SJSA1 (cell line): ENCODE measurements at places on chromosomes 3 and 15. TPM values are rescaled to one million over a fixed set of nuclear protein-coding genes. Genes with fewer than 3 reads are reported as not detected.
A peak's percentile ranks its signal among the peaks of the same experiment; 100 is the strongest.

DNA sequence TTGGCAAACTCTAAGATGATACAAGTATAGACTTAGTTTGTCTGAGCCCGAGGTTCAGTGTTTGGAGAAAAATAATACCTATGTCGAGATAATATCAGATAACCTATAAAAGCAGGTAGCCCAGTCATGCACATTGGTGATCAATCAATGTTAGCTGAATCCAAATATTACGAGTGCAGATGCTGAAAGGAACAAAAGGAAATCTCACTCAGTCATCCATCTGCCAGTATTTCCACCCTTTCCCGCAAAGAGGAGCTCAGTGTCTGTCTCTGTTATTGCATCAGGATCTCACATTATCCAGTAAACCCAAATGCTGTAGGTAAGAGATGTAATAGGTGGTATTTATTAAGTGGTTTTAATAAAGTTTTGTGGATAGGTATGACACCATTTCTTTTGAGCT, 251.2 kb upstream of the CTDSPL start:
- H3K27ac ChIP-seq = no peak overlapping the region
- H3K27me3 ChIP-seq = peaks cover 13% of the 10 kb centered on the region
- H3K4me1 ChIP-seq = peaks cover 19% of the 10 kb centered on the region
- no peaks in the 10 kb centered on the region for H3K36me3 ChIP-seq
- no peak for DNase-seq

The SLC28A2 gene
- total RNA-seq = not detected in 2 replicates

DNA sequence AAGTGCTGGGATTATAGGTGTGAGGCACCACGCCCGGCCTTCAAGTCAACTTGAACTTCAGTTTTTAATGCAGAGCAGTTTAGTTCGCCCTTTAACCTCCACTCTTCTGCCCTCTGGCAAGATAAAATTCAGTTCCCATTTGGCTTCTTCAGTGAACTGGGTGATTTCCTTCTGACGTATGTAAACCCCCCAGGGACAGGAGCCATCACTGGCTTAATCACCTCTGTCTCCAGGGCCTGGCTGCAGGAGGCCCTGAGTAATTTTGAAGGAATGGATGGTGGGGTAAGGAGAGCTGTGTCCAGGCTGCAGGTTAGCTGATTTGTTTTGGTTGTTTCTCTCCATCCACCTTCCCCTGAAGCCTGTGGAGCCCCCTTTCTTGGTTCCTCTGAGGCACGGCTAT, 11.9 kb downstream of the MCM2 start:
- H3K27ac ChIP-seq = no peak overlapping the region
- H3K4me1 ChIP-seq = no peaks in the 10 kb centered on the region
- H3K27me3 ChIP-seq = no peaks in the 10 kb centered on the region
- no peak overlapping the region for H3K4me3 ChIP-seq
- DNase-seq = no peak

The NEO1 gene
- 20.7 and 28.3 TPM in 2 replicates for total RNA-seq

- H3K4me3 ChIP-seq = no peak overlapping the region
- H3K36me3 ChIP-seq = no peaks in the 10 kb centered on the region
- no peaks in the 10 kb centered on the region for H3K27me3 ChIP-seq
- H3K4me1 ChIP-seq = no peaks in the 10 kb centered on the region
Measured at GRCh38 chr3:135382188-135382587, 583.3 kb upstream of the PPP2R3A start.

The MINDY2 gene
- total RNA-seq = 6.1 and 10.3 TPM in 2 replicates

- H3K4me3 ChIP-seq = no peak overlapping the region
- no peaks in the 10 kb centered on the region for H3K36me3 ChIP-seq
- no peak for DNase-seq
- H3K27me3 ChIP-seq = no peaks in the 10 kb centered on the region
Measured at GRCh38 chr3:22939349-22939748, 263.8 kb upstream of the UBE2E2 start.

GRCh38 chr3:112761062-112761638, 85.5 kb downstream of the CD200R1L start:
- no peak overlapping the region for H3K27ac ChIP-seq
- H3K4me3 ChIP-seq = no peak overlapping the region
- no peaks in the 10 kb centered on the region for H3K4me1 ChIP-seq
- H3K27me3 ChIP-seq = no peaks in the 10 kb centered on the region
- no peak for DNase-seq

The DIPK2A gene
- 6.3 and 23.2 TPM in 2 replicates for total RNA-seq

The REC114 gene
- total RNA-seq = not detected in 2 replicates

The FBXW12 gene
- not detected in 2 replicates for total RNA-seq

The TEX9 gene
- 0.16 and 1.2 TPM in 2 replicates for total RNA-seq

DNA sequence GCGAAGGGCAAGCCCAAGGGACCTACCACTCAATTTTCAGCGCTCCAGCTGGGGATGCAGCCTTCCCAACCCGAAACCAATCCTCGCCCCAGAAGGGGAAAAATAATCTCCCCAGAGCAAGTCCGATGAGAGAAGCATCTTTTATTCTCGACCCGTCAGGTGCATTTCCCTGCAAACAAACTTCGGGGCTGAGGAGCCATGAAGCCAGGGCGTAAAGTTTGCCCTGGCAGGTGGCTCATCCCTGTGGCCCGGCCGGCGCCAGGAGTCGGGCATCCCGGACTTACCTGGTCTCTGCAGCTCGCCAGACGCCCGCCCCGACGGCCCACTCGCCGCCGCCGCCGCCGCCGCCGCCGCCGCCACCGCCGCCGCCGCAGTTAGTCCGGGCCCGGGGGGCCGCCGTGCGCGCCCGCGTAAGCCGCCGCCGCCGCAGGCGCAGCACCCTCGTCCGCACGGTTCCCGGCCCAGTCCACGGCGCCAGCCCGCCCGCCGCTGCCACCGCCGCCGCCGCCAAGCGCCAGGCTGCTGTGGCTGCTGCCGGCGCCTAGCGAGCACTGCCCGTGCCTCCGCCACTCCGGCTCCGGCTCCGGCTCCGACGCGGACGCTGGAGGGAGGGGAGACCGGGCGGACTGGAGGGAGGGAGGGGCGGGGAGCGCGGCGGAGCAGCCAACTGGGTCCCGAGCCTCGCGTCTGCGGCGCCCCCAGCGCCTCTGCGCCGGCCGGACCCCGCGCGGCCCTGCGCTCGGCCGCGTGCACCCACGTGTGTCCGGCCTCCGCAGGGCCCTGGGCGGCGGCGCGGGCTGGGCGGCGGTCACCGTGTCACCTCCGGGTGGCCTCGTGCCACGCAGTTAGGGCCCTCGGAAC, at the start of gene CNTN3:
TSS of gene CNTN3 (minus strand) at position 553 of the 861 bp plus-strand sequence. CDS start 93,547 bp downstream, outside the sequence.
- H3K4me1 ChIP-seq = no peaks in the 10 kb centered on the region
- DNase-seq = no peak
- 0 out of 2 replicates have a peak, but pooled peaks cover 6% of the 10 kb centered on the region for H3K27me3 ChIP-seq
- H3K4me3 ChIP-seq = no peak within 1 kb of the TSS
- no peak within 1 kb of the TSS for H3K27ac ChIP-seq

- H3K4me1 ChIP-seq = no peaks in the 10 kb centered on the region
- peak; percentile 22 for DNase-seq
- no peaks in the 10 kb centered on the region for H3K36me3 ChIP-seq
- H3K4me3 ChIP-seq = no peak overlapping the region
- no peak overlapping the region for H3K27ac ChIP-seq
Measured at GRCh38 chr3:148077318-148077923, 620.3 kb upstream of the AGTR1 start.

- no peak overlapping the region for H3K4me3 ChIP-seq
- DNase-seq = no peak
- H3K27me3 ChIP-seq = no peaks in the 10 kb centered on the region
Measured at GRCh38 chr3:45480871-45481270, 92.5 kb downstream of the LARS2 start.

The ALDH1L1 gene
- not detected in 2 replicates for total RNA-seq

- no peaks in the 10 kb centered on the region for H3K27me3 ChIP-seq
- DNase-seq = no peak
- H3K36me3 ChIP-seq = no peaks in the 10 kb centered on the region
- H3K4me3 ChIP-seq = no peak overlapping the region
- no peak overlapping the region for H3K27ac ChIP-seq
Measured at GRCh38 chr3:114756506-114757279, 390.4 kb downstream of the ZBTB20 start.

DNA sequence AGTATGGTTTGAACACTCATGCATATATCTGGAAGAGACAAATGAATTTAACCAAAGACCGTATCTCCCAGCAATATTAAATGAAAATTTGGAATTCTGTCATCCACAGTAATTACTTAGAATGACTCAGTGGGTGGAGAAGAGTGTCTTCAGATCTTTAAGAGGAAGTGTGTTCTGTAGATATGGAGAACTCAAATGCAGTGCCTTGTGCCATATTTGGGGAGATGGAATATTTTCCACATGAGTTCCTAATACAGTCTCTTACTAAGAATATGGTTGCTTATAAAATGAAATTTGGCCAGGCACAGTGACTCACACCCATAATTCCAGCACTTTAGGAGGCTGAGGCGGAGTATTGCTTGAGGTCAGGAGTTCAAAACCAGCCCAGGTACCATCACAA, 40.5 kb downstream of the ANO10 start:
- DNase-seq = no peak
- no peak overlapping the region for H3K27ac ChIP-seq
- no peaks in the 10 kb centered on the region for H3K27me3 ChIP-seq
- no peaks in the 10 kb centered on the region for H3K4me1 ChIP-seq
- H3K4me3 ChIP-seq = no peak overlapping the region

The PGBD4 gene
- total RNA-seq = 1.5 and 2.5 TPM in 2 replicates

DNA sequence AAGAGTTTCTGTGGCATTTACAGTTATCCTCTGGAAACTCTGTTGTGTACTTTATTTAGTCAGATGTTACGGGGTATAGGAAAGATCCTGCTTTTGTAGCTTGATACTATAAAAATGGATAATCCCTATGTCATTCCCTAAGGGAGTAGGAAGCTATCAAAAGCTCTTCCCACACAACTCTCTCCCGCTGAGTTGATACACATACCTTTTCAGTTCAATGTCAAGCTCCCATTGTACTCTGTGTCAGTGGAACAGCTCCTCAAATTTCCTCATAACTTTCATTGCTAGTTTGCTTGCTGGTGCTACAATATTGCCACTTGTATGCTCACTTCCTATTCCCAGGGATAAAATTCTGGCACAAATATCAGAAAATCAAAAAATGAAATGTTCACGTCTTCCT, 893.3 kb upstream of the GBE1 start:
- no peak for DNase-seq
- H3K27ac ChIP-seq = no peak overlapping the region
- no peaks in the 10 kb centered on the region for H3K36me3 ChIP-seq
- H3K4me3 ChIP-seq = no peak overlapping the region
- H3K4me1 ChIP-seq = no peaks in the 10 kb centered on the region
- no peaks in the 10 kb centered on the region for H3K27me3 ChIP-seq

The TICRR gene
- 8.6 and 10.5 TPM in 2 replicates for total RNA-seq

DNA sequence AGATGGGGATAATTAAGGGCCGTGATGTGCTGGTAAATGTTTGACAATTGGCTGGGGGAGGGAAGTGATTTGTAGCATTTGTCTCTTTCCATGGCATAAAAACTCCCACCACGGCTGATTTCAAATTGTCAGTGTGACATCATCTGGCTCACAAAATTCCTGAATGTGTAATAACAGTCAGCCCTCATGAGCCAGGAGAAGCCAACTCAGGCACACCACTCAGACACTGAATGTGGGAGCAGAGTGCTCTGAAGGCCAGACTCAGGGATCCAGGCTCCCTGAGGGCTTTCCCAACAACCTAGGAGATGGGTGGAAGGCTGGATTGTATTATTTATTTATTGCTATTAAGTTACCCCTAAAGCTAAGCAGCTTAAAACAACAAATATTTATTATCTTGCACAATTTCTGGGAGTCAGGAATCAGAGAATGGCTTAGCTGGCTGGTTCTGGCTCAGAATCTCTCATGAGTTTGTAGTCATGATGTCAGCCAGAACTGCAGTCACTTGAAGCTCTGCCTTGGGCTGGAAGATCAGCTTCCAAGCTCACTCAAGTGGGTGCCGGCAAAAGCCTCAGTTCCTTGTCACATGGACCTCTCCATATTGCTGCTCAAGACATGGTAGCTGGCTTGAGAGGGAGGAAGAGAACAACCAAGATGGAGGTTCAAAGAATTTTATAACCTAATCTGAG, 6.5 kb upstream of the CPEB1 start:
- DNase-seq = no peak
- H3K27me3 ChIP-seq = no peaks in the 10 kb centered on the region; the same call in 1 of the 2 replicates
- H3K4me3 ChIP-seq = no peak overlapping the region
- H3K27ac ChIP-seq = no peak overlapping the region
- H3K36me3 ChIP-seq = no peaks in the 10 kb centered on the region
- H3K4me1 ChIP-seq = no peaks in the 10 kb centered on the region

The DZIP1L gene
- 18.1 and 24.0 TPM in 2 replicates for total RNA-seq

DNA sequence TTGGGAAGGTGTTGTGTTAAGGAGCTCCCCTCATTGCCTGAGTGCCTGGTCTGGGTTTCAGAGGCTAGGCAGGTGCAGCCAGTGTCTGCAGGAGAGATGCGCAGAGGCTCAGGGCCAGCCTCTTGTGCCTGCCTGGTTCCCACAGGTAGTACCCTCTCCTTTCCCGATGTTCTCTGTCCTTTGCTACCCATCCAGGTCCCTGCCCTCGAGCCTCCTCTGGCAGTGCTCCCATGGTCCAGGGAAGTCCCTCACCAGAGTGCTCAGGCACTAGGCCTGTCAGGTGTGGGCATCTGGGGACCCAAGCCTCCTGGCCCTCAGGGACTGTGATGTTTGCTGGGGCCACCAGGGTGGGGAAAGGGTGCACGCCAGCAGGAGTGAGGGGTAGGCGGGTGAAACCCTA, 5.0 kb downstream of the TRPM1 start:
- no peaks in the 10 kb centered on the region for H3K27me3 ChIP-seq
- H3K36me3 ChIP-seq = no peaks in the 10 kb centered on the region
- no peak overlapping the region for H3K4me3 ChIP-seq
- peaks cover 15% of the 10 kb centered on the region for H3K4me1 ChIP-seq
- no peak for DNase-seq
- no peak overlapping the region for H3K27ac ChIP-seq

The CPNE9 gene
- total RNA-seq = not detected in 2 replicates

The ANKRD63 gene
- total RNA-seq = 11.4 and 13.6 TPM in 2 replicates
